Tibial nerve (tissue), 4 donors: ENCODE measurements at places on chromosomes 7 and 10. TPM values are rescaled to one million over a fixed set of nuclear protein-coding genes. Genes with fewer than 3 reads are reported as not detected.

The PARD3 gene
- total RNA-seq: 63.6 TPM

The KLF14 gene
- not detected for total RNA-seq

DNA sequence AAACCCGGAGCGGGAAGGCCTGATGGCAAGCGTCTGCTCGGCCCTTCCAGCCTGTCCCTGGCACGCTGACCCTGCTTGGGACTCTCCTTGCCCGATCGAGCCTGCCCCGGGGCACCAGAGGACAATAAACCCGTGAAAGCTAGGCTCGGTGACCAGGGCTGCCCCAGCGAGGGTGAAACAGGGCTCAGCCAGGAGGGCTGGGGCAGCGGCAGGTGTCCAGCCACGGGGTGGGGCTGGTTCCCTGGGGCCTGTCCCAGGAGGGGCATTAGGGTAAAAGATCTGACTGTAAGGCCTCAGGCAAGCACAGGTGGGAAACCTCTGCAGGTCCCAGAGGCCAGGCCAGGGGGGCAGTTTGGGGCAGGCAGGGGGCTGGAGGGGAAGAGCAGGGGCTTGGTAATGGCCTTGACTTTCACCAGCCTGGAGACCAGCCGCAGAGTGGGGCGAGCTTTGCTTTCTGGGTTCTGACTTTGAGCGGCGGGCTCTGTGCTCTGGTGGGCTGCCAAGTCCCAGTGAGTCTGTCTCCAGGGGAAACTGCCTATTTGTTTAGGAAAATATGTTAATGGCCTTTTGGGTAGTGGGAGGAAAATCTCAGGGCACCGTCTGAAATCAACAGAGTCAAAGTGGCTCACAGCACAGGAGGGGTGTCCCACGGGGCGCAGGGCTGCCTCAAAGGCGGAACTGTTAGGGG, 68.2 kb upstream of the INPP5A start:
- no peaks in the 10 kb centered on the region for H3K27me3 ChIP-seq
- H3K4me1 ChIP-seq: peaks cover 58% of the 10 kb centered on the region
- H3K36me3 ChIP-seq: no peaks in the 10 kb centered on the region
- H3K4me3 ChIP-seq: no peak overlapping the region

DNA sequence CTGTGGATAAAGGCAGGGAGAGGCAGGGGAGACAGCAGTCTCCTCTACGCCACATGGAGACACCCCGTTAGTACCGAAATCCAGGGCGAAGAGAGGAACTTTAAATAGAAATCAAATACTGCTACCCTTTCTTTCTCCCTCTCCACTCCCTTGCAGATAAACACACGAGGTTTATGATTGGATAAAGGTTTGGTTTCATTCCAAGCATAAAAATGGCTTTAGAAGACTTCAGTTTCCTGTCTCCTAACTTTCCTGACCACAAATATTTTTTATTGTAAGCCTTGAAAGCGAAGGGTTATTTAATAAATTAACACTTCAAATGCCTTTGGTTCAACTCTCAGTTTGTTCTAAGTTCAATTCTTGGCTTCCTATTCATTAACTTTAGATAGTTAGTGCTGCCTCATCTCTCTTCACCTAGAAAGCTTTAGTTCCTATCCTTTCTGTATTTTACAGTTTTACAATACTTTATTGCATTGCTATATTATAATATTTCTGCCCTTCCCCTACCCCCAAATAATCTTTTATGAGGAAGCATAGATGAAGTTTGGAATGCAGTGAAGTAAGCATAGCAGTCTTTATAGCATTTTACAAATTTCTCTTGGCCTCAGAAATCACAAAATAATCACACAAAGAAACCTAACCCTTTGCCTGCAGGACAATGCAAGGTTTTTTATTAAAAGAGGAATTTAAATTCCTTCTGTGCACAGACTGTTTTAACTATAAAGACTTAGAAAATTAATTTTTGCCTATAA, 31.5 kb upstream of the ARID5B start:
- no peaks in the 10 kb centered on the region for H3K27me3 ChIP-seq
- no peaks in the 10 kb centered on the region for H3K36me3 ChIP-seq
- H3K4me3 ChIP-seq: no peak overlapping the region

GRCh38 chr10:124997306-124997705, 55.4 kb downstream of the ZRANB1 start:
- H3K4me3 ChIP-seq: no peak overlapping the region
- no peaks in the 10 kb centered on the region for H3K27me3 ChIP-seq
- no peak for DNase-seq
- H3K36me3 ChIP-seq: peaks cover 63% of the 10 kb centered on the region
- H3K27ac ChIP-seq: no peak overlapping the region

DNA sequence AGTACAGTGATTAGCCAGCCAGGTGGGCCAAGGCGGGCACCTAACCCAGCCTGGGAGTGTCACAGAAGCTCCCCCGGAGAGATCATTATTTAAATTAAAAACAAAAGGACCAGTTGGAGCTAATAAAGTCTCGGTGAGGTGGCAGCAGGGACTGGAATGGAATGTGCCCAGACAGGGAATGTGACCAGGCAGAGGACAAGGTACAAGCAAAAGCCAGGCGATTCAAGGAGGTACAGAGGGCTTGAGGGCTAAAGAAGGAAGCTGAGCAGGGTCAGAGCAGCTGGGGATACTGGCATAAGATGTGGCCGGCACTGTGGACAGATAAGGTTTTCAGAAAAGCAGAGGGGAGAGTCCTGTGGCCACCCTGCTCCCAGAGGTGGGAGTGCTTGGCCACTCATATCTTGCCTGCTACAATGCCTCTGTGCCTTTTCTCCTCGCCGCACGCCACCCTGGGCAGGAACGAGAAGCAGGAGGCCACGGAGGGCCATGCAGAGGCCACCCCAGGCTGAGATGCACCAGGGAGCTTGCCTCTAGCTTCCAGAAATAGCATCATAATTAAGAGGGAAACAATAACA, 13.2 kb downstream of the TMEM273 start:
- DNase-seq: no peak
- peaks cover 11% of the 10 kb centered on the region for H3K4me1 ChIP-seq
- no peak overlapping the region for H3K4me3 ChIP-seq
- no peaks in the 10 kb centered on the region for H3K27me3 ChIP-seq
- no peak overlapping the region for H3K27ac ChIP-seq
- H3K36me3 ChIP-seq: no peaks in the 10 kb centered on the region

GRCh38 chr10:21238044-21238443, 287.4 kb downstream of the SKIDA1 start:
- H3K4me1 ChIP-seq: no peaks in the 10 kb centered on the region
- no peak for DNase-seq
- H3K36me3 ChIP-seq: no peaks in the 10 kb centered on the region
- H3K4me3 ChIP-seq: no peak overlapping the region
